CD4-positive, alpha-beta T cell (primary cell): ENCODE measurements at places on chromosomes 1 and 21.
A peak's percentile ranks its signal among the peaks of the same experiment; 100 is the strongest.

- H3K4me1 ChIP-seq, result no peaks in the 10 kb centered on the region
- H3K36me3 ChIP-seq, result no peaks in the 10 kb centered on the region
- H3K27ac ChIP-seq, result no peak overlapping the region
- no peak overlapping the region for H3K4me3 ChIP-seq
- no peak for DNase-seq
- H3K27me3 ChIP-seq, result peaks cover 5% of the 10 kb centered on the region
Observed at GRCh38 chr1:43537423-43538142, 6.9 kb downstream of the PTPRF start.

DNA sequence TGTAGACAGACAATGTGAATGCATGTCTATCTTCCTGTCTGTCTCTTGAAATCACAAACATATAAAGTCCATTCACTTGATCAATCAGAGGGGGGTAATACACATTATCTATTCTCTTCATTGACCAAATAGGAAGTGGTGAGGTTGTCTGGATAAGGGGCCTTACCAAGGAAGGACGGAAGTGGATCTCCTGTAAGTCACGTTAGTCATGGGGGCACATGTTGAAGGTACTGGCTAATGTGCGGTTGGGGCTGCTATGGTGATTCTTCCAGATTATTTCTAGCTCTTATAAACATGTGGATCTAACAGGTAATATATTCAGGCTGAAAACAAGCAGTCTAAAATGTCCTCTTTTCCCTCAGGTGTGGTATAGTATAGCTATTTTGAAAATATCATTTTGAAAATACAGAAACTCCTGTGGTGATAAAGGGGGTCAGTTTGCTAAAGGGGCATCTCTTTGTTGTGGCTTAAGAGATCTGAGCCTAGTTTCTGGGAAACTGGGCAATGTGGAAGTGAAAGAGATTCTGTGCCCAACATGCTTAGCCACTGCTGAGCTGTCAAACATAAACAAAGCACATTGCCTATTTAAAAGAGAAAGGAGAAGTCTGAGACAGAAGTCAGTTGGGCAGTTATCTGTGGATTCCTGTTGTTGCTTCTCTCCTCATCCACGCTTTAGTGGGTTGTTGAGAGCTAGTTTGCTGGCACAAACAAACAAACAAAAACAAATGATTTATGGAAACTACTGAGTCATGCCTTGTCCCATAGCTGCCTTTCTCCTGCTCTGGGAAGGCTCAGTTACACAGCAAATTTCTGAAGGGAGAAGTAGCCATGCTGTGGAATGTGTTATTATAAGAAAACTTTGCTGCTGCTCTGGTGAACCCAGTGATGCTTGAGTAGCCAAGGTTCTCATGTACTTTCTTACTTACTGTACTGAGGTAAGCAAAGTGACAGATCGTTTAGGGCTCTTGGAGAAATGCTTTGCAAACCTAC lies 166.9 kb downstream of the HLX start:
- no peak for DNase-seq
- no peak overlapping the region for H3K4me3 ChIP-seq
- H3K27ac ChIP-seq, result no peak overlapping the region
- no peaks in the 10 kb centered on the region for H3K36me3 ChIP-seq
- H3K4me1 ChIP-seq, result no peaks in the 10 kb centered on the region

DNA sequence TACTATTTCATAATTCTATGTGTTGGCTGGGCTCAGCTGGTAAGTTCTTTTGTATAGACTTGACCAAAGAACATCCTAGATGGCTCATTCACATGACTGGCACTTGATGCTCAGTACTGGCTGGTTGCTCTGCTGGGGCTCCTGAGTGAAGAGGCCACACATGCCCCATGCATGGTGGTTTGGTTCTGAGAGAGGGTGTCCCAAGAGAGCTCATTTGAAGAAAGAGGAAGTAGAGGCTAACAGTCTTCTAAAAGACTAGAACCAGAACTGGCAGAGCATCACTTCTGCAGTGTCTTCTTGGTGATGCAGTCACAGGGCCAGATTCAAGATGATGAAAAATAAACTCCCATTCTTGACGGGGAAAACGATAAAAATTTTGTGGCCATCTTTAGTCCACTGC lies 5.2 kb upstream of the BACH1 start:
- no peaks in the 10 kb centered on the region for H3K36me3 ChIP-seq
- H3K4me1 ChIP-seq, result peaks cover 27% of the 10 kb centered on the region
- DNase-seq, result no peak
- H3K27me3 ChIP-seq, result no peaks in the 10 kb centered on the region
- no peak overlapping the region for H3K4me3 ChIP-seq
- no peak overlapping the region for H3K27ac ChIP-seq

GRCh38 chr1:183636334-183636682 lies 725 bp upstream of the ARPC5 start:
- peak overlapping the region; percentile 18 for H3K27ac ChIP-seq
- peak overlapping the region; percentile 93 for H3K4me3 ChIP-seq
- peaks cover 13% of the 10 kb centered on the region for H3K36me3 ChIP-seq
- no peak for DNase-seq

DNA sequence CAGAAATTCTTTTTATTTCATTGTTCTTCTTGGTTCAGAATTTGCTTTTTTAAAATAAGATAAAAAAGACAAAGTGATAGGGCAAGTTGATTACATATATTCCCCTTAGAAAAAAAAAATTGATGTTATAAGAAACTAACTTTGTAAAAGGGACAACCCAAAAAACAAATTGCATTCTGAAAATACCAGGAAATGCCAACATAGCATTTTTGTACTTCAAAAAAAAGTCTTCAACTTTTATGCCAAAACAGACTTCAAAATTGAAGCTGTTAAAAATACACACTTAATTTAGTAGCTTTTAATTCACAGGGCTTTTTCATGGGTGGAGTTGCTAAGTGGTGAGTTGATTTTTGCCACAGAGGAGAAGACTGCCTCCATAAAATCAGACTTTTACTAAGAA lies 70.9 kb downstream of the ODF2L start:
- no peaks in the 10 kb centered on the region for H3K4me1 ChIP-seq
- H3K27me3 ChIP-seq, result no peaks in the 10 kb centered on the region
- H3K4me3 ChIP-seq, result no peak overlapping the region
- no peak overlapping the region for H3K27ac ChIP-seq
- H3K36me3 ChIP-seq, result no peaks in the 10 kb centered on the region
- no peak for DNase-seq

- H3K4me1 ChIP-seq, result no peaks in the 10 kb centered on the region
- no peak overlapping the region for H3K4me3 ChIP-seq
- H3K27me3 ChIP-seq, result no peaks in the 10 kb centered on the region
- no peak overlapping the region for H3K27ac ChIP-seq
Observed at GRCh38 chr1:109151146-109151990, 37.5 kb downstream of the ELAPOR1 start.

DNA sequence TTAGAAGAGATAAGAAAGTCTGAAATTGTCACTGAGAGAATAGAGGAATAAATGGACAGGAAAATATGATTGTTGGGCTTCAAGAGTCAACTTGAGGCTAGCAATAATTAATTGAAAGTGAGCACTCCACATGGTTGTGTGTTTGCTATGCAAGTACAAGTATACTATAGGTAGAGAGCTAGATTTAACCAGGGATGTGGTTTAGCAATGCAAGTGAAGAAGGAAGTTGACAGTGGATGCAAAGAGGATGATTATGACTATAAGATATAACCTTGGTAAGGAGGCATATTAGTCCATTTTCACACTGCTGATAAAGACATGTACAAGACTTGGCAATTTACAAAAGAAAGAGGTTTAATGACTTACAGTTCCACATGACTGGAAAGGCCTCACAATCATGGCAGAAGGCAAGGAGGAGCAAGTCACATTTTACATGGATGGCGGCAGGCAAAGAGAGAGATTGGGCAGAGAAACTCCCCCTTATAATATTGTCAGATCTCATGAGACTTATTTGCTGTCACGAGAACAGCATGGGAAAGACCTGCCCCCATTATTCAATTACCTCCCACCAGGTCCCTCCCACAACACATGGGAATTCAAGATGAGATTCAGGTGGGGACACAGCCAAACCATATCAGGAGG lies 47.3 kb downstream of the DTL start:
- H3K36me3 ChIP-seq, result no peaks in the 10 kb centered on the region
- no peak overlapping the region for H3K4me3 ChIP-seq
- no peaks in the 10 kb centered on the region for H3K4me1 ChIP-seq
- H3K27ac ChIP-seq, result no peak overlapping the region
- no peak for DNase-seq

DNA sequence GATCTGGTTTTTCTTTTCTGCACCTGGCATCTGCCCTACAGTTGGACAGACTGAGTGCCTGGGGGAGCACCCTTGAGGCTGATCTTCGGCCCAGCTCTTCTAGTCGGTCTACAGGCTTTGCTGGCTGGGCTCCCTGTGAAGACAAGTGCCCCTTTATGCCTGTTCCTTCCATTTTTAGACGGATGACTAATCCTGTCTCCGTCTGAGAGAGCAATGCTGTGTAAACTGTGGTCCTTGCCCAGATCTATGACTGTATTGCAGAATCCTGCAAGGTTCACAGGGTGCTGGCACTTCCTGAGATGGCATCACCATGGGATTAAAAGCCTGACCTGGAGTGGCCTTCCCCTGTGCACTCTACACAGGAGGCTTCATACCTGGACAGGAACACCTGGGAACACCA lies 47.6 kb upstream of the SAMD13 start:
- no peak overlapping the region for H3K4me3 ChIP-seq
- H3K27me3 ChIP-seq, result no peaks in the 10 kb centered on the region
- no peak overlapping the region for H3K27ac ChIP-seq
- H3K36me3 ChIP-seq, result no peaks in the 10 kb centered on the region

DNA sequence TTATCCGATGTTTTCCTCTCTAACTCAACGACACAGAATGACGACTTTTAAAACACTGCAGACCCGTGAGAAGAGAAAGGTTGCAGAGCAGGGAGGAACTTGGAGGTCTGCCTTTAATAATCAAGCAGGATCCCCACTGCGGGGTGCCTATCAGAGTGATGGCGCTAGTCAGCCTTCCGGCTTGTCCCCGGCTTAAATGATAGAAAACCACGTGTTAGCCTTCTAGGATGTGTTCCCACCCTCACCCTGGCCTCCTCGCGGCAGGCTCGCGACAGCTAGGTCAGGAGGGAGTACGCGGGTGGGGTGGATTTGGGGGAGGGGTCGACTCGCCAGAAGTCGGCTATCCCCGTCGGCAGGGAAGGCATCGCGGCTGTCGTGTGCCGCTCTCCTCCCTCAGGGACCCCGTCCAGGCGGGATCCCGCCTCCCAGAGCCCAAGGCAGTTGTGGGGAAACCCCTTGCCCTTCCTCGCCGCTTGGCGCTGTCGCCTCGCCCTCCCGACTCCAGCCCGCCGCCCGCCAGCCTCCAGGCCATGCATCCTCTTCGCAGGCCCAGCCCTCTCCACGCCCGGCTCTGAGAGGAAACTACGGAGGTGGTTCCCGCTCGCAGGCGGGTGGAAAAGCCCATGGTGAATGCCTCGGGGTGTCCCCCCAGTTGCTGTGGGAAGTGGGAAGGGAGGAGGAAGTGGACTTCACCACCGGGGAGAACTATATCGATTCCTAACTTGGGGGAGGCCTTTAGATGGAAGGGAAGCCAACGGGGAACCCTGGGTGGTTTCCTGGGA lies 1.1 kb upstream of the SMG7 start:
- peaks cover 22% of the 10 kb centered on the region for H3K4me1 ChIP-seq
- H3K36me3 ChIP-seq, result no peaks in the 10 kb centered on the region
- no peaks in the 10 kb centered on the region for H3K27me3 ChIP-seq
- peak; percentile 62 for DNase-seq
- peak overlapping the region; percentile 78 for H3K4me3 ChIP-seq
- H3K27ac ChIP-seq, result peak overlapping the region; percentile 86
